ENCODE measurements at places on chromosomes 5 and 9. TPM values are rescaled to one million over a fixed set of nuclear protein-coding genes. Genes with fewer than 3 reads are reported as not detected.

Gene NAIF1
- 7.1 TPM for total RNA-seq

Gene AFAP1L1
- total RNA-seq, result 3.0 TPM

Gene PRRX2
- 1.5 TPM for total RNA-seq

GRCh38 chr5:55994998-55995914, 493 bp upstream of the IL6ST start:
- ATAC-seq, result peak; percentile 100

DNA sequence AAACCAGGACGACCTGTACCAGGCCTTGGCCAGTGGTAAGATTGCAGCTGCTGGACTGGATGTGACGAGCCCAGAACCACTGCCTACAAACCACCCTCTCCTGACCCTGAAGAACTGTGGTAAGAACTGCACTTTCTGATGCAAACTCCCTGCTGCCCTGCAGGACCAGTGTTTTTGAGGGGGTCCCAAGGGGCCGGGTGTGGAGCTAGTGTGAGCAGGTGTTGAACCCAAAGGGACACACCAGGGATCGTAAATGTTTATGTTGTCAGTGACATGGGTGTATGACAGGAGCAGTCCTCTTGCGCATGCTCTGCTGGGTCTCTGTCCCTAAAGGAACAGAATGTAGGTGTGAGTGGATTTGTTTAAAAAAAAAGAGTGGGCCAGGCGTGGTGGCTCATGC, 9.5 kb downstream of the GRHPR start:
- ATAC-seq, result no peak

GRCh38 chr9:96449523-96449844, 485 bp upstream of the HABP4 start:
- no peak for ATAC-seq

GRCh38 chr5:41770799-41771198, 99.4 kb downstream of the OXCT1 start:
- no peak for ATAC-seq

GRCh38 chr5:196350-196749, 5.1 kb downstream of the LRRC14B start:
- peak; percentile 3 for ATAC-seq

GRCh38 chr9:20504930-20505329, 117.4 kb downstream of the MLLT3 start:
- ATAC-seq, result no peak

- ATAC-seq, result no peak
Measured at GRCh38 chr5:34998058-34998789, 49.5 kb downstream of the AGXT2 start.

DNA sequence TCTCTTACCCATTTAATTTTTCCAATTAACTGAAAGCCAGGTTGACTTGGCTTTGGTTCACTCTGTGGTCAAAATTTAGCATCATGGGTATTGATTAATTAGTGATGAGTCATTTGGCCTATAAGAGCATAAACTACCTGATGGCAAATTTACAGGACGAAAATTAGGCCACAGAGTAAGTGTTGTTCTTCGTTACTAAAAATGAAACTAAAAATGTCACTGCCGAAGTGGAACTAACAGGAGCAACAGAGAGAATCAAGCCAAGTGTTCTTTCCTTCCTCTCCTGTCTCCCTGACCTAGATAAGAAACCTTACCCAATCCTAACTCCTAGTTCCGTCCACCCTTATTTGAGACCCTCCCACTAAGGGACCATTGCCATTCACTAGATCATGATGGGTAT, 176.9 kb downstream of the RAB3C start:
- ATAC-seq, result no peak

GRCh38 chr5:3825531-3826451, 230.2 kb downstream of the IRX1 start:
- no peak for ATAC-seq
